ENCODE measurements at places on chromosomes 3 and 15. TPM values are rescaled to one million over a fixed set of nuclear protein-coding genes. Genes with fewer than 3 reads are reported as not detected.
A peak's percentile ranks its signal among the peaks of the same experiment; 100 is the strongest.

IL5RA gene
- total RNA-seq = under 0.01 TPM

DNA sequence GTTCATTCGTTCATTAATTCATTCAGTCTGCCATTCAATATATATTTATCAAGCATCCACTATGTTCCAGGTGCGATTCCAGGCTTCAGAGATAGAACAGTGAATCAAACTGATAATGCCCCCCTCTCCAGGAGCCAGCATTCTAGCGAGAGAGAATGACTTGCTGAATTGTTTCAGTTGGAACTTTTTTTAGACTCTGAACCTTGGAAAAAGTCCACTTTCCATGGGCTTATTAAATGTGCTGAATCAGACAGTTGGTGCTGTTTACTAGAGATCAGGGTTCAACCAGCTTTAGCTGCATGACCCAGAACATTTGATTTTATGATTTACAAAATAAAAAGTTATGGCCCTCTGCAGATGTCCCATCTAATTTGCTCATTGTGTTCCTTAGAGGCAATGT lies 213.2 kb downstream of the THSD4 start:
- no peaks in the 10 kb centered on the region for H3K36me3 ChIP-seq
- DNase-seq = no peak
- H3K27me3 ChIP-seq = no peaks in the 10 kb centered on the region
- H3K27ac ChIP-seq = peak overlapping the region; percentile 66
- H3K4me3 ChIP-seq = no peak overlapping the region

CSPG5 gene
- total RNA-seq = not detected

DNA sequence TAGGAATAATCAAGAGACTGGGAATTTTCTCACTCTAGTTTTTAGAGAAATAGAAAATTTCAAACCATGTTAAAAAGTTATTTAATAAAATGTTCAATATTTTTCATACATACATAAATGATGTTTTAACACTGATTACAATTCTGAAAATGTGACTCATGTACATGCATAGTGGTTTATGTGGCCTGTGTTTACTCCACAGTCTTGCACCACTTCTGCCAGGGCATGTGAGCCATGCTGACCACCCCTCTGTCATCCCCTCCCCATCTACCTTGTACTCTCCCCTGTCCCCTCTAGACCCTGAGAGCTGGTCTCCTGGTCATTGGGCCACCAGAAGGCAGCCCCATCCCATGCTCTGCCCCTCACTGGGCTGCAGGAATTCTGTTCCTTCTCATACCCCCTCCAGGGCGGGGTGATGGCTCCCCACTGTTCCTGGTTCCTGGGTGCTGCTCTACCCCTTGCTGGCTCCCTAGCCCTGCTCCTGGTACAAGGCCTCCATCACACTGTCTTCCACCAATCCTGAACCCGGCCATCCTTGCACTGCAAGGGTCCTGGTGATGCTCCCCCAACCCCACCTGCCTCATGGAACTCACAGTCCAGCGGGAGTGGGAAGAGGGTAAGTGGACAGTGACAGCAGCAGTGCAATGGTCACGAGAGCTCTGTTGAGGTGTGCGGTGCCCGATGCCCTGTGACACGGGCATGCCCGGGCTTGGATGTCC lies 24.2 kb upstream of the SLC41A3 start:
- no peaks in the 10 kb centered on the region for H3K27me3 ChIP-seq
- H3K27ac ChIP-seq = no peak overlapping the region
- H3K4me1 ChIP-seq = no peaks in the 10 kb centered on the region
- no peak overlapping the region for H3K4me3 ChIP-seq
- DNase-seq = no peak

DNA sequence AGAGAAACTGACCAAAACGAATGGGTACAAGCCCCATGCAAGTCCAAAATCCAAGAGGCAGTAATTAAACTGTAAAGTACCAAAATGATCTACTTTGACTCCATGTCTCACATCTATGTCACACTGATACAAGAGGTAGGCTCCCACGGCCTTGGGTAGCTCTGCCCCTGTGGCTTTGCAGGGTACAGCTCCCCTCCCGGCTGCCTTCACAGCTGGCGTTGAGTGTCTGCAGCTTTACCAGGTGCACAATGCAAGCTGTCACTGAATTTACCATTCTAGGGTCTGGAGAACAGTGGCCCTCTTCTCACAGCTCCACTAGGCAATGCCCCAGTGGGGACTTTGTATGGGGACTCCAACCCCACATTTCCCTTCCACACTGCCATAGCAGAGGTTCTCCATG lies 308.6 kb downstream of the TBC1D5 start:
- no peak for DNase-seq
- H3K27ac ChIP-seq = no peak overlapping the region
- H3K4me1 ChIP-seq = peaks cover 9% of the 10 kb centered on the region
- no peaks in the 10 kb centered on the region for H3K27me3 ChIP-seq
- H3K4me3 ChIP-seq = no peak overlapping the region

GRCh38 chr15:80801891-80802680 lies 22.9 kb downstream of the CEMIP start:
- H3K27me3 ChIP-seq = peaks cover 21% of the 10 kb centered on the region
- H3K4me1 ChIP-seq = peaks cover 11% of the 10 kb centered on the region
- no peak overlapping the region for H3K4me3 ChIP-seq
- H3K36me3 ChIP-seq = no peaks in the 10 kb centered on the region
- DNase-seq = no peak

DNA sequence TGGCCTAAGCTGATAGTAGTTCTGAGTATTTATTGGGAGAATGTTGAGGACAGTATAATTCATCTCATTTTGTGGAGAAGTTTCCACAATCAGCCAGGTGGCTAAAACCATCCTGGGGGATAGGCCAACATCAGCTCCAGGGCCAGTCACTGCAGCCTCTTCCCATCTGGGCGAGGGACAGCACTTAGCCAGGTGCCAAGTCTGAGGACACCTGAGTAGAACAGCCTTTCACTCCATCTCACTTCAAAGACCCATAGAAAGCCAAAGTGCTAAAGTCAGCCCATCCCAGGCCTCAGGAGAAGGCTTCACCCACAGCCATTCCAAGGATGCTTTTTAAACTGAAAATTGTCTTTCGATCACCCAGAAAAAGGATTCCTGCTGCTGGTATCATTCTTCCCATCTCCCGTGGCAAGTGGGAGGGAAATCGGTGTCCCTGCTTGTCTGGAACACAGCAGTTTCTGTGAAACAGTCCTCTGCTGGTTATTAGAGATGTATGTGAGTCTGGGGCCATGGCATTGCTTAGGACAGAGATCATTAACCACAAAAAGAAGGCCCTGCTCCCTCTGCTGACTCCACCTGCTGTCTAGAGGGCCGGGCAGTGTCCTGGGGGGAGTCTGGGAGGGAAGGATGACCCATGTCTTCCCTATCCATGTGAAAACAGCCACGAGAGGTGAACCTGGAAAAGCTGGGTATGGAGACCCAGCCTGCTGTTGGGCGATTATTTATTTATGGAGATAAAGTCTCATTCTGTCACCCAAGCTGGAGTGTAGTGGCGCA lies 9.6 kb downstream of the CALML4 start:
- peaks cover under 1% of the 10 kb centered on the region for H3K4me1 ChIP-seq
- no peak overlapping the region for H3K27ac ChIP-seq
- H3K4me3 ChIP-seq = no peak overlapping the region
- DNase-seq = no peak

- no peaks in the 10 kb centered on the region for H3K27me3 ChIP-seq
- DNase-seq = no peak
- H3K4me3 ChIP-seq = no peak overlapping the region
- H3K27ac ChIP-seq = no peak overlapping the region
- H3K4me1 ChIP-seq = no peaks in the 10 kb centered on the region
- no peaks in the 10 kb centered on the region for H3K36me3 ChIP-seq
These were observed 446.8 kb upstream of the DPH6 start for GRCh38 chr15:35992791-35993190.

- H3K27ac ChIP-seq = no peak overlapping the region
- no peaks in the 10 kb centered on the region for H3K4me1 ChIP-seq
- no peaks in the 10 kb centered on the region for H3K27me3 ChIP-seq
- no peak for DNase-seq
- H3K36me3 ChIP-seq = no peaks in the 10 kb centered on the region
These were observed 746.8 kb downstream of the GRM7 start for GRCh38 chr3:7607676-7608075.

DNA sequence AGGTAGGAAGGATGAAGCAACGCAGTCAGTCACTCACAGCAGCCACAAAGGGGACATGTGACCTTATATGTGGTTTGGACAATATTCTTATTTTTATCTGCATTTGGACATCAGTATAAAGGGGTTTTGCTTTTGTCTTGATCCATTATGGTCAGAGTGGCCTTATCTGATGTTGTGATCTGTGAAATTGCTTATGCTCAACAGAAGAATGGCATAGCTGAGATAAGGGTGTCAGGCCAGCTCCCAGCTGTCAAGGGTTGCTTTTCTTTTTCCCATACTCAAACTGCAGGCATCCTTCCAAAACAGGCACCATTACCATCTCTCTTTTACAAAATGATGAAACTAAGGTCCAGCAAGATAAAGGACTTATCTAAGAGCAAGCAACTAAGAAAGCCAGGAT lies 28.1 kb downstream of the DCLK3 start:
- no peak for DNase-seq
- H3K27me3 ChIP-seq = no peaks in the 10 kb centered on the region
- no peaks in the 10 kb centered on the region for H3K4me1 ChIP-seq
- no peaks in the 10 kb centered on the region for H3K36me3 ChIP-seq

DNA sequence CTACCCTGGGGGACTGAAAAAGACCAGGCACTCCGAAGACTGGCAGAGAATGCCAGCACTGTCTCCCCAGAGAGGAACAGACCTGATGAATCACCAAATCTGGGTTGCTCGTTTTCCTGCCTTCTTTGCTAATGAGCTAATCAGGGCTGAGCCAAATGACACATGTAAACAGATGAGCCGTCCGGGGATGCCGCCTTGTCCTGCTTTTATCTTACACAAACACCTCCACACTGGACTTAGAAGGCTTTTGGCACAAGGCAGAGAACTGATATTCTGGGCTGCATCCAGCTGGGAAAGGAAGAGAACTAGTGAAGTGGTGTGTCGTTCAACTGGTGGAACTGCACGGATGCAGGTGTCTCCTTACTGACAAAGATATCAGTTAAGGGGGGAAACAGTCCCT lies 88.1 kb downstream of the MECOM start:
- H3K4me1 ChIP-seq = no peaks in the 10 kb centered on the region
- H3K36me3 ChIP-seq = no peaks in the 10 kb centered on the region
- H3K27ac ChIP-seq = no peak overlapping the region
- peak; percentile 26 for DNase-seq

GRCh38 chr3:108281670-108282069 lies 14.7 kb upstream of the HHLA2 start:
- no peak overlapping the region for H3K27ac ChIP-seq
- H3K27me3 ChIP-seq = no peaks in the 10 kb centered on the region
- H3K4me3 ChIP-seq = no peak overlapping the region
- H3K4me1 ChIP-seq = no peaks in the 10 kb centered on the region
- no peaks in the 10 kb centered on the region for H3K36me3 ChIP-seq

DNA sequence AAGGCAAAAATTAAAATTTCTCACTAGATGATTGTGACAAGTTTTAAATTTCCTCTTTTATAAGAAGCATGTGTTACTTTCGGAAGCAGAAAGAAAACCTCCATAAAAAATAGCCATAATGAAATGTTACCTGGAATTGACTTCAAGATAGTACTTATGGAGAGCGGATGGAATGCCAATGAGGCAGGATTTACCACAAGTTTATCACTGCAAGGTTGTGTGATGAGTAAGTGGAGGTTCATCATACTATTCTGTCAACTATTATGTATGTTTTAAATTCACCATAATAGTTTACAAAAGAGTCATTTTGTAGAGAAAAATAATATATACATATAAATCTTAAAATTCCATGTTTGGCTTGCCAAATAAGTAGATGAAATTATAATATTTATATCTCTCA lies 230.3 kb downstream of the SCAPER start:
- no peak overlapping the region for H3K4me3 ChIP-seq
- H3K36me3 ChIP-seq = no peaks in the 10 kb centered on the region
- no peaks in the 10 kb centered on the region for H3K27me3 ChIP-seq
- H3K4me1 ChIP-seq = no peaks in the 10 kb centered on the region

- no peaks in the 10 kb centered on the region for H3K36me3 ChIP-seq
- H3K4me3 ChIP-seq = no peak overlapping the region
- peaks cover 5% of the 10 kb centered on the region for H3K27me3 ChIP-seq
- no peak for DNase-seq
- H3K27ac ChIP-seq = no peak overlapping the region
These were observed 36.0 kb upstream of the SYNPR start for GRCh38 chr3:63242124-63242523.

DNA sequence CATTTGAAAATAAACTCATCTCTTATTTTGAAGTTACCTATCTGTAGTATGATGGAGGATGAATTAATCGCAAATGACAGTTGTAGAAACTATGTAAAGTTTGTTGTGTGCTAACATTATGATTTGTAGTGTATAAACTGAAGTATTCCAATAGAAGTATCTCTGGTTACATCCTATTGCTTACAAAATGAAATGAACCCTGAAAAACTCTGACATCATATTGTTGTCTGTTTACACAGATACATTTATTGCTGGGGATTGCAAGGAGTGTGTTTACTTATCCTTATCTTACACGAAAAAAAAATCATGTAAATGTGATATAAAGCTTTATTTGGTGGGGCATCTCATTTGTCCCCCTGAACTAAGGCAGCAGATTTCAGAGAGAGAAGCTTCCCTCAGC lies 2.6 kb upstream of the ABHD10 start:
- peaks cover 12% of the 10 kb centered on the region for H3K36me3 ChIP-seq
- no peak overlapping the region for H3K4me3 ChIP-seq
- peaks cover 6% of the 10 kb centered on the region for H3K4me1 ChIP-seq
- no peak overlapping the region for H3K27ac ChIP-seq
- no peak for DNase-seq

GRCh38 chr3:136385457-136385856 lies 135.3 kb downstream of the PCCB start:
- H3K4me3 ChIP-seq = no peak overlapping the region
- no peaks in the 10 kb centered on the region for H3K27me3 ChIP-seq
- H3K36me3 ChIP-seq = no peaks in the 10 kb centered on the region

GRCh38 chr3:10188804-10189556 lies 24.3 kb downstream of the IRAK2 start:
- peaks cover 62% of the 10 kb centered on the region for H3K4me1 ChIP-seq
- H3K27me3 ChIP-seq = no peaks in the 10 kb centered on the region
- no peak for DNase-seq
- peak overlapping the region; percentile 97 for H3K27ac ChIP-seq
- no peaks in the 10 kb centered on the region for H3K36me3 ChIP-seq
- no peak overlapping the region for H3K4me3 ChIP-seq

DNA sequence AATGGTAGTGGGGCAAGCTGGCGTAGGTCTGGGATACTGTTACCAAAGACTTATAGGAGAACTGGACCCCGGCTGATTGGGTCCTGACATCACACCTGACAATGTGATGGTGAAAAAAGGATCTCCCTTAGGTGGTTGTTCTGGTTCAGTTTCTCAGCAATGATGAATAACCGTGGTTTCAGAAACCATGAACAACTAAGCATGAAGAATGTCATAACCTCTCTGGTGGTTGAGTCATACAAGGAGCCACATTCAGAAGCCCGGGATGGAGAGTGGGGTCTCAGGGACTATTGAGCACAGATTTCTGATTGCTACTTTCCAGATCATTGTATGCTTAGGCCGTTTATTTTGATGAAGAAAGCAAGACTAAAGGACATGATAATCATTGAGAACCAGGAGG lies 17.4 kb downstream of the GPR160 start:
- H3K27ac ChIP-seq = no peak overlapping the region
- H3K4me1 ChIP-seq = peaks cover 8% of the 10 kb centered on the region
- no peak for DNase-seq
- no peak overlapping the region for H3K4me3 ChIP-seq
- H3K27me3 ChIP-seq = no peaks in the 10 kb centered on the region
